ENCODE measurements at places on chromosomes 2 and 18.

DNA sequence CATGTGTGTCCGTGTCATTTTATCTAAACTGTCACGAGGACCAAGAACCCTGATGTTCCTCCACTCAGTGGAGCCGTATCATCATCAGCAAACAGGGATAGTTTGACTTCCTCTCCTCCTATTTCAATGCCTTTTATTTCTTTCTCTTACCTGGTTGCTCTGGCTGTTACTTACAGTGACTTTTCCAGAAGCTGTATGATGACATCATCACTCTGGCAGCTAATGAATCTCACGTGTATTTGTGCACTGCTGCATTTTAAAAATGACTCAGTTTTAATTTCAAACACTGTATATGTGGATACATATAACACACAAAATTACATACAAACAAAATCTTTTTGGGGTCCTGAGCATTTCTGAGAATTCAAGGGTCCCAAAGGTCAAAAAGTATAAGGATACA lies 481.4 kb downstream of the CDH2 start:
- DNase-seq: no peak

- DNase-seq: no peak
Measured at GRCh38 chr2:235713189-235713588, 219.3 kb downstream of the AGAP1 start.

GRCh38 chr2:120831086-120831485 lies 95.4 kb downstream of the GLI2 start:
- no peak for DNase-seq

- DNase-seq: no peak
Measured at GRCh38 chr2:206160807-206161179, 1.1 kb downstream of the EEF1B2 start.

DNA sequence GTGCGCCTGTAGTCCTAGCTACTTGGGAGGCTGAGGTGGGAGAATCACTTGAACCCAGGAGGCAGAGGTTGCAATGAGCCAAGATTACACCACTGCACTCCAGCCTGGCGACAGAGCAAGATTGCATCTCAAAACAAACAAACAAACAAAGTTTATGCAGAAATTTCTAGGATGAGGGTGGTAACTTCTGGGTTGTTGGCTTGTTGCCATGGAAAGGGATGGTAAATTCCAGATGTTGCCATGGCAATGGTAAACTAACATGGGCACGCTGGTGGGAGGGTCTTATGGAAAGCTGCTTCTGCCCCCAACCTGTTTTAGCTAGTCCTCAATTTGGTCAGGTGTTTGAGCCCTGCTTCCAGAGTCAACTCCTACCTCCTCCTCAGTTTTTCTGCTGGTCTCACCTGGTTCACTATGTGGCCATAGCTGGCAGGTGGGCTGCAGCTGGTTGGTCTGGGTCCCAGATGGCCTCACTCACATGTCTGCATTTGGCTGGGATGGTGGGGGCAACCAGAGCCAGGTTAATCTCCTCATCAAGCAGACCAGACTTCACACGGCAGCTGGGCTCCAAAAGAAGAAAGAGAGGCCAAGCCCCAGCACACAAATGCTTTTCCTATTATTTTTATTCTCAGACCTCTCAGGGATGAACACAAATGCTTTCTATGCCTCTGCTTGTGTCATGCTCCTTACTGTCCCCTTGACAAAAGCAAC lies 26.6 kb upstream of the TEX44 start:
- DNase-seq: no peak

GRCh38 chr2:73292906-73293533 lies 328 bp downstream of the EGR4 start:
- no peak for DNase-seq

All from stimulated activated CD4-positive, alpha-beta T cell treated with anti-CD3 and anti-CD28 coated beads, Interleukin-1b, Interleukin-23, amount 100 ng/mL, for 4 hours (primary cell).